ENCODE measurements at places on chromosomes 13 and 19.

GRCh38 chr13:75760131-75761021 is 124.2 kb downstream of the LMO7 start:
- no peak for DNase-seq

DNA sequence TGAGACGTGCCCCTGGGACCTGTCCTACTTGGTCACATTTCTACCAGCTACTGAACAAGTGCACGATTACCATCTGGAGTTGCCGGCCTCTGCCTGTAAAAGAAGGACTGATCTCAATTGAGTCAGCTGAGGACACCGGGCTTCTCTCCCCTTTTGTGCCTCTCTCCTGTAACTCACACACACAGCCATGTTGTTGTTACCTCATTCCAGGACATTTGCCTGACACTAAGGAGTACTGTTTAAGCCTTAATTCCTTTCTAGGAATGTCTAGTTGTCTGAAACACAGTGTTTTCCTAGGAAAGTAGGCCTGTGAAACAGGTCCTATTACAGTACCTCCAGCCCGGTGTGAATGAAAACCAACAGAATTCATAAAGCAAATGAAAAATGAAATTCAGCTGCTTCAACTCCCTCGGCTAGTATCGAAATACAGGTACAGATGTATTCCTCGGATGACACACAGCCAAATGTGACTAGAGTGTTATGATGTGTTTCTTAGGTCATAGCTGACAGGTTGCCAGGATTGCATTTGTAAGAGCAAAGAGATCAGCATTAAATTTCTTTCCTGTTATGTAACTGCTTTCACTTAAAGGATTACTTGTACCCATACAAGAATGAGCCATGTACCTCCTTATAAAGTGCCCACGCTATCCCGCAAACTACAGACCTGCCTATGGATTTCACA is 152.0 kb upstream of the IRS2 start:
- DNase-seq, result no peak

- DNase-seq, result no peak
Measured at GRCh38 chr13:51266642-51267041, 44.4 kb downstream of the FAM124A start.

DNA sequence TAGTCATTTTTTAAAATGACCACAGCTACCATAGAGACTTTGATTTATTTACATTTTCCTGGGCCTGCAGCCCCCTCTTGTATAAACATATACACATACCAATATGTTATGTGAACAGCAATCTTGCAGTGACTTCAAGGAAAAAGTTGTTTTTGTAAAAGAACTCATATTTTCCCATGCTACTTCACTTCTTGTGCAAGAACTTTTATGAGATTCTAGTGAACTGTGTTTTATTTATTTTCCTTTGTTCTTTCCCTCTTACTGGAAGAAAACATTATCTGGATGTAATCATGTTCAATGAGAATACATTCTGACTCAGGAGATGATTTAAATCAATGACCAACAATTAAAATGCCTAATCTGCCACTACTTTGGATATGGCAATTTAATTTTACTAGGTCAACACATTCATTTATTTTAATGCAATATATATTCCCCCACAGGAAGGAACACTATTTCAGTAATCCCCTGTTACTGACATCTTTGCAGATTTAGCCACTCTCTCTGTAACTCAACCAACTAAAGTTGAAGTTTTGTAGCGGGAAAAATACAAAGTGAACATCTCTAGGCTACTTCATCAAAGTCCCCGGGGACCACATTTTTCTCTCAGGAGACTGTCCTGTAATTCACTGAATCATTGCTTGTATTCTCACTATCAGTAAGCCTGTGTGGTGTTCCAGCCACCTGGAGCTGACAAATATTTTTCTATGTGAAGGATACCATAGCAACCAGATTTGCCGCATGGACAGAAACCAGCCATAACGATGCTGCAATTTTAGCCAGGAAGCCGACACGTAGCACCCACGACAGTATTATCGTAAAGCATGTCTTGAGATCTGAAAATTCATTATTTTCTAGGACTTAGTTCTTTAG is 90.5 kb downstream of the STARD13 start:
- no peak for DNase-seq

GRCh38 chr13:110409581-110409992 is 102.5 kb downstream of the COL4A2 start:
- DNase-seq, result no peak

DNA sequence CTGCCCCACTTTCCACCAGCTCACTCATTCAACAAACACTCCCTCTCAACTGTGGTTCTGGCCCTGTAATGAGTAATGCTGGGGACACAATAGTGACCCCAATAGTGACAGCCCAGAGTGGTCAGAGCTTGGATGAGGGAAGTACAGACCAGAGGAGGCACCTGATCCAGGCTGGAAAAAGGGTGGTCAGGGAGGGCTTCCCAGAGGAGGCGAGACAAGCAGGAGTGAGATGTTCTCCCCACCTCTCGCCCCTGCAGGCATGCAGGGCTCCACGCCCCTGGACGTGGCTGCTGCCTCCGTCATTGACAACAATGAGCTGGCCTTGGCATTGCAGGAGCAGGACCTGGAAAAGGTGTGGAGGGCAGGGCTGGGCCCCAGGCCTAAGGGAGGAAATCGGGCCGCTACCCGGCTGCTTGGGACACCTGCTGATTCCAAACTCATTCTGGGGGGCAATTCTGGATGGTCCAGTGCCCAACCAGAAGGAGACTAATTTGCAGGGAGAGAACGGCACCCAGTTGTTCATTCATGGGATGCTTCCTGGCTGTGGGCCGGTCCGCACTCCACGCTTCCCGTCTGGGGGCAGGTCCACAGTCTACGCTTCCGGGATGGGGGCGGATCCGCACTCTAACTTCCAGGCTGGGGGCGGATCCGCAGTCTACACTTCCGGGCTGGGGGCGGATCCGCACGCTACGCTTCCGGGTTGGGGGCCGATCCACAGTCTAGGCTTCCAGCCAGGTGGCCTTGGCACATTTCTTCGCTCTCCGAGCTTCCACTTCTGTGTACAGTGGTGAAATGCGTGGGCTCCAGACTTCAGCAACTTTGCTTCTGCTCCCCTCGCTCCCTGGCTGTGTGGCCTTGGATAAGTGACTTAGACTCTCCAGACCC is 63.4 kb downstream of the RYR1 start:
- DNase-seq, result no peak

- DNase-seq, result no peak
Measured at GRCh38 chr19:31885280-31885853, 460.0 kb upstream of the ZNF507 start.

DNA sequence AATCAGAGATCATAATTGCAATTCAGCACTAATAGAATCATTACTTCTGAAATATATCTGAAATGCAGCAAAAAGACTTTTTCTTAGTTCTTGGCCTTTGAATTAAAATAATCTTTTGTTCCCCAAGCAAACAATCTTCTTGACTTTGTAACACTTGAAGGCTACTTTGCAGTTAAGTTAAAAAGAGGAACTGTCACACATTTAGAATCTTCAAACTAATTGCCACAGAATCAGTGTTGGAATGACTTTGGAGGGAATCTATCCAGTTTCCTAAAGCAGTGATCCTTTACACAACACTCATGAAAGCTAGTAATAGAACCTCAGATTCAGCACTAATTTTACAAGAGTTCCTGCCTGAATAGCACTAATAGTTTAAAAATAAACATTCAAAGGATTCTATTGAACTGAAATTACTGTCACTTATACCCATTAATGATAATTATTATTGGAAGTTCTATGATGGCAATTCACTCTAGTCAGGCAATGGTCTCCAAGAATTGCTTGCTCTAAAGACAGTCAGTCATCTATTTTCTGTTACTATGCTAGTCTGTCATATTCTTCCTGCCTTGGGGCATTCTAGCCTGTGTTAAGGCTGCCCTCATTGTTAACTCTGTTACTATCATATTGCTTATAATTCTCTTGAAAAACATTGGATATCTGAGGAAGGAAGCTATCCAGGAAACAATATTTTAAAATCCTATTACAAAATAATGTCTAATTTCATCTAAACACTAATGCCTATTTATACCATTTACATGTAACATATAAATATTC is 362.4 kb downstream of the DIAPH3 start:
- no peak for DNase-seq

GRCh38 chr13:41916173-41916954 is 44.5 kb downstream of the VWA8 start:
- DNase-seq, result no peak

DNA sequence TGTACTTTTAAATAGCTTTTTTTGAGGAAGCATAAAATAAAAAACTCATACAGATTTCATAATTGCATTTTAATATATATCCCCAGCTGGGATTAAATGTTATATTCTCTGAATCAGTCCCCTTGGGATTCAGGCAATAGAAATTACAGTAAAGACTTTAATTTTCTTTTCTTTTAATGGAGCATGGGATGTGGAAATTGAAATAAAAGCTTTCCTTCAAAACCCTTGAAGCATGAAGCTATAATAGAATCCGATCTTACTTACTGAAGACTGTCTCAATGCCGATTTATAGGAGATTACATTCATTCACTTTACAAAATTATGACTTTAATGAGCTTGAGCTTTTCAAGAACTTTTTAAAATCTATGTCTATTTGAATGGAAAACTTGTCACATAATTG is 243.4 kb downstream of the SPRY2 start:
- DNase-seq, result no peak

DNA sequence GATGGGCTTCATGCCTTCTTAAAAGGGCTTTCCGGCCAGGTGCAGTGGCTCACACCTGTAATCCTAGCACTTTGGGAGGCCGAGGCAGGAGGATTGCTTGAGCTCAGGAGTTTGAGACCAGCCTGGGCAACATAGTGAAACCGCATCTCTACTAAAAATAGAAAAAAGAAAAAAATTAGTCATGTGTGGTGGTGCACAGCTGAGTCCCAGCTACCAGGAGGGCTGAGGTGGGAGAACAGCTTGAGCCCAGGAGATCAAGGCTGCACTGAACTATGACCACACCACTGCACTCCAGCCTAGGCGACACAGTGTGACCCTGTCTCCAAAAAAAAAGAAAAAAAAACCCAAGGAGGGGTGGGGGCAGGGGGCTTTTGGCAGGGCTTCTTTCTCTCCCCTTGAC is 7.2 kb downstream of the CARS2 start:
- DNase-seq, result no peak

DNA sequence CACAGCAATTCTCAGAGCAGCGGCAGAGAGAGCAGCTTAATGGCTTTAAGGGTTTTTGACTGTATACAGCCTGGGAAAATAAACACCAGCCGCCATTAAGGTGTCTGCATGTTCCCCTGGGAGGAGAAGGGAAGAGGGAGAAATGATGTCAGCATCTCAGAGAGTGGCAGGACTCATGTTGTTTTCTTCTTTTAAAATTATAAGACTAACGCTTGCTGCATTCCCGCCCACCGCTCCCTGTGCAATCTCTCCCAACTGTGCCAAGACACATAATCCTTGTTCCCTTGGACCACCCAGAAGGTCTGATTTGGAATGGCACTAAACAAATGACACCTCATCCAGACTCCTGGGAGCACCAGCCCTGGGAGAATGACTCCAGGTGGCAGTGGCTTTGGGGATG is 27.7 kb upstream of the FAM216B start:
- DNase-seq, result no peak

GRCh38 chr19:5903056-5903623 is 450 bp downstream of the NDUFA11 start:
- no peak for DNase-seq
